ENCODE measurements at places on chromosomes 3 and 15.

- no peak for DNase-seq
Measured at GRCh38 chr3:62708638-62709373, 166.4 kb downstream of the CADPS start.

GRCh38 chr3:123244128-123244527 is 42.4 kb downstream of the SEC22A start:
- no peak for DNase-seq

DNA sequence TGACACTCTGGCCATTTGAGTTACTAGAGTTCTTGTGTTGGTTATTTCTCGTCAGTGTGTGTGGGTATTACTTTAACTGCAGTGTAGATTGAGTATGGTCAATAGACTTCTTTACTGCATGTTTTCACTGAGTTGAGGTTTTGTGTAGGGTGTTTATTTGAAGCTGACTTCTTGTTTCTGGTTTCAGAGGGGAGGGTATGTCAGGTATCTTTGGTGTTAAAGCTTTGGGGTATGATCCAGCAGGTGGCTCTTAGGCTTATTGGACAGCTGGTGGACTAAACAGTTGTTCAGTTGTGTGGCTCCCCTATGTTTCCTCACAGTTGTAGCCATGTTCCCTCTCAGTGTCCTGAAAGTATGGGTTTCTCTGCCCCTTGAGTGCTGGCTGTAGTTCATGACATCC is 72.0 kb downstream of the AKAP13 start:
- no peak for DNase-seq

DNA sequence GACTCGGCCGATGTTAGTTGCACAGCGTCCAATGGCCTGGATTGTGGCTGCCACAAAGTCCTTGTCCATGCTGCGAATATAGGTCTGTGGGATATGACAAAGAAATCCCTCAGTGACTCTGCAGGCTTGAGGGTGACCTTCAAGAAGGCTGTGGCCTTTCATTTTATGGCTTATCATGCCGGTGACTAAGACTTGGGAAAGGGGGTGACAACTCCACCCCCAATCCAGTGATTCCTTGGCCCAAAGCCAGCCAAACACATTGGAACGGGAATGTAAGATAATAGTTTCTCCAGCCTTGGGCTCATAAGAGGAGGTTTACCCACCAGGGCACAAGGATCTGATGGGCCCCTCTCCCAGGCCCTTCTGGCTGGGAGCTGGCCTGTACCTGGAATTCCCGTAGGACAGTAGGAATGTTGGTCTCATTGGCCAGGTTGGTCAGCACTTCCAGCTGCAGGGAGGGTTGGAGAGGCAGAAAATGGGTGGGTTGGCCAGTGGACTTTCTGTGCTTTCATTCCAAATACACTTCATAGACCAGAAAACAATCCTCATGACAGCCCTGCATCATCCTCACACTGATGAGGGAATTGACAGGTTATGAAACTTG is 30.7 kb upstream of the CPEB1 start:
- DNase-seq = no peak

DNA sequence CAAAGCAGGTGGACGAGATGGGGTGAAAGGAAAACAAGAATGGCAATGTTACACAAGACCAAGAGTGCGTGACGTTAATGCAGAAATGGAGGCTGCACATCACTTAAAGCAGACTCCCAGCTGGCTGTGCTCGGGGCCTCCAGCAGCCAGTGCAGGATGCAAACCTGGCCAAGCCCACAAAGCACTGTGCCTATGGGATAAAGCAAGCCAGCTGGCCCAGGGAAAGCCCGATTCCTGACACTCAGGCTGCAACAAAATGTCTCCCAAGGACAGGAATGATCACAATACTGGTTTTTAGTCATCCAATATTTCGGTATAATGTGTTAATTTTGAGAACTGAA is 86.2 kb downstream of the SEC22A start:
- no peak for DNase-seq

GRCh38 chr15:61275901-61276300 is 46.8 kb upstream of the RORA start:
- no peak for DNase-seq

- no peak for DNase-seq
Measured at GRCh38 chr3:48552111-48552951, 4.3 kb downstream of the PFKFB4 start.

DNA sequence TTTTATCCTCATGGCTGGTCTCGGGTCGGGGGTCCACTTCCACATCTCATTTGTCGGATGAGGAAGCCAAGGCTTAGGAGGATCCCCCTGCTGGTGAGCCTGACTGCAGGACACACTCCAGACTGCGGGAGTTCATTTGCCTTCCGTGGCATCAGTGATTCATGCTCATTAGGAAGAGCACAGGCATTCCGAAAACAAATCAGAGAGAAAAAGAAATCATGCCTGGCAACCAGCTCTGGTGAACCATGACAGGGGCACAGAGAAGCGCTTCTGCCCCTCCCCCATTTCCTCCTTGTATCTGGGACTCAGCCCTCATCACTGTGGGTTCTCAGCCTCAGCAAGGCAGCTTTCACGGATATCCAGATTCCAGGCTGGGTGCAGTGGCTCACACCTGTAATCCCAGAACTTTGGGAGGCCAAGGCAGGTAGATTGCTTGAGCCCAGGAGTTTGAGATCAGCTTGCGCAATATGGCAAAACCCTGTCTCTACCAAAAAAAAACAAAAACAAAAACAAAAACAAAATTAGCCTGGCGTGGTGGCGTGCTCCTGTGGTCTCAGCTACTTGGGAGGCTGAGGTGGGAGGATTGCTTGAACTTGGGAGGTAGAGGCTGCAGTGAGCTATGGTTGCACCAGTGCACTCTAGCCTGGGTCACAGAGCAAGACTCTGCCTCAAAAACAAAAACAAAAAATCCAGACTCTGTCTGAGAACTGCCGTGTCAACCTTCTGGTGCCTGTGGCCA is 28.4 kb downstream of the IRAK2 start:
- DNase-seq = no peak

DNA sequence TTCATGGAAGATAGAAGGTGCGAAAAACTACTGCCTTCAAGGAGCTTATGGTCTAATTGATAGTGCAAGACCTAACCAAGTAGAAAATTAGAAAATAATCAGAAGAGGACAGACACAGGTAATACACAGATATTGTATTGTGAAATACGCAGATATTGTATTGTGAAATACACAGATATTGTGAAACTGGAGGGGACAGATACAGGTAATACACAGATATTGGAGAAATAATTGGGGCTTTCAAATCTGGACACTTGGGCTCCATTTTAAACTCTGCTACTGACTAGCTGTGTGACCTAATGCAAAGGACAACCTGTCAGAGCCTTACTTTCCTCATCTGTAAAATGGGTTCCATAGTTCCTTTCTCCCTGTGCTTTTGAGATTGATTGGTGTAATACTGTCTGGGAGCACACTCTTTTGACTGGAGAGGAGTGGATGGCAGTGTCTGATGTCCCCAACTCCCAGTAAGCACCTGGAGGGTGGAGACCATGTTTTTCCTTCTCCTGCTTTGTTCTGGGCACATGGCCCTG is 272.8 kb downstream of the TLE3 start:
- no peak for DNase-seq

DNA sequence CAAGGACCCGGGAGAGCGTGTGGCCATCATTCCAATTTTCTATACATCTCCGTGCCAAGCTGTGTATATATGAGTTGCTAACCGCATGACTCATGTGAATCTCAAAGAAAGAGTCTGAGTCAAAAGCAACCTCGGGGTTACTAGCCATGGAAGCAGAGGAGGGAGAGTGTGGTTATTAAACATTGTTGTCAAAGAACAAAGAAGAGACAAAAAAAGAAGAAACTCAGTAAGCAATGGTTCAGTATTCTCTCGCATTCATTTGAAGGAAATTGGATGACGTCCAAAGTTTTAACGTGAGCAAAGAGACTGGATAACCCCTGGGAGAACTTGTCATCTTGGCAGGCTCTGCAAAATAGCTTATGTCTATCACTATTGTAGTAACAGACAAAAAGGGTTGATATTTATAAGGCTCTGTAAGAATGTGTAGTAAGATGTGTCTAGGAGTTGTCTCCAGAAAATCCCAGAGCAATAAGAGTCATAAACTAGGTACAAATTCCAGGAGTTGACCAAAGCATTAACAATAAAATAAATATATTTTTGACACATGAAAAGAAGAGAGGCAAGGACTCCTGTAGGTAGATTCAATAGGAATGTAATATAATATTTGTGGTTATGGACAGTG is 52.8 kb upstream of the GRM7 start:
- no peak for DNase-seq

- DNase-seq = no peak
Measured at GRCh38 chr15:74648051-74648842, 32.6 kb downstream of the CLK3 start.

DNA sequence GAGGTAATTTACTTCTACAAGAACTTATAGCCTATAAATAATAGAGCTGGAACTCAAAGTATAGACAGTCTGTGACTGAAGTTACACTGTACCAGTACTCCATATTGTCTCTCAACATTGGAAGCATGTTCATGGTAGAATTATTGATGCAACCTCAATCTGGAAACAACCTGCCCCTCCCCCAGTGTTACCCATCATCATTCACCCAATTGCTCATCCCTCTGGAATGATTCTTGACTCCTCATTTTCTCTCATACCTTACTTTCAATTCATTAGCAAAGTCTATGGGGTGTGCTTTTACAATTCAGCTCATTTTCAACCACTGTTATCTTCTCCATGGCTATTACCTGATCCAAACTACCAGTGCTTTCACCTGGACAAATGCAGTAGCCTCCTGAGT is 151.7 kb downstream of the CPNE4 start:
- DNase-seq = no peak

GRCh38 chr15:68333775-68334470 is 56.4 kb downstream of the FEM1B start:
- no peak for DNase-seq

- DNase-seq = no peak
Measured at GRCh38 chr3:100719136-100719535, 9.8 kb downstream of the TFG start.

- DNase-seq = no peak
Measured at GRCh38 chr15:28023422-28023821, 75.7 kb downstream of the OCA2 start.

GRCh38 chr3:66949898-66950297 is 48.2 kb upstream of the KBTBD8 start:
- no peak for DNase-seq

DNA sequence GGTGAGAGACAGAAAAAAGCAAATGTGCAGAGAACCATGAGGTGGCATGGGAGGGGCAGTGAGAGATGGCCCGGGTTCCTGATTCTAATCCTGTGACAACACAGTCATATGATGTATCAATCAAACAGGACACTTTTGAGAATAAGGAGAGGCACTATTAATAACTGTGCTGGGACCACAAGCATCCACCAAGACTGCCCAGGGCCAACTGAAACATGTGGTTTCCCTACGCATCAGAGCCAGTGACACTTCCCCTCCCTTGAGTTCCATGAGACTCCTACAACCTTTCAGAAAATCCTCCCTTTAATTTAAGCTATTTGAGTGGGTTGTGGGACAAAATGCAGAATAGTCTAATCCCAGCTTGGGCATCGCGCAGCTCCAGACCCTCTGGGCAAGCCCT is 17.4 kb downstream of the SH3BP5 start:
- DNase-seq = no peak

DNA sequence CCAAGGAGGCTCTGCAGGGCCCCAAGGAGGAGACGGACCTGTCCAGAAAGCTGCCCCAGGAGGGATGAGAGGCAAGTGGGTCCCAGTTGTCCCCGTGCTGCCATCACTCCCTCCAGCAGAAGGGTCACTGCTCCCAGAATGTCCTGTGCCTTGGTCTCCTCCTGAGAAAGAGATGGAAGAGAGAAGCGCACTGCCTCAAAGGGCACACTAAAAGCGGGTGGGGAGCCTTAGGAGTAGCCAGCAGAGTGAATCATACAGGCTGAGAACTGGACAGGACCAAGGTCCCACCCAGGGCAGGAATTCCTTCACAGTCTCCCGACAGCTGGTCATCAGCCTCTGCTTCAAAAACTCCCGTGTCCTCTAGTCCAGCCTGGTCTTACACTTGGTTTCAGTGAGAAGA is 4.6 kb downstream of the THPO start:
- DNase-seq = no peak

- no peak for DNase-seq
Measured at GRCh38 chr3:178003756-178004155, 532.5 kb upstream of the KCNMB2 start.

GRCh38 chr3:58071480-58071971 is 63.3 kb downstream of the FLNB start:
- DNase-seq = no peak

GRCh38 chr15:78977091-78977571 is 32.3 kb upstream of the CTSH start:
- no peak for DNase-seq

DNA sequence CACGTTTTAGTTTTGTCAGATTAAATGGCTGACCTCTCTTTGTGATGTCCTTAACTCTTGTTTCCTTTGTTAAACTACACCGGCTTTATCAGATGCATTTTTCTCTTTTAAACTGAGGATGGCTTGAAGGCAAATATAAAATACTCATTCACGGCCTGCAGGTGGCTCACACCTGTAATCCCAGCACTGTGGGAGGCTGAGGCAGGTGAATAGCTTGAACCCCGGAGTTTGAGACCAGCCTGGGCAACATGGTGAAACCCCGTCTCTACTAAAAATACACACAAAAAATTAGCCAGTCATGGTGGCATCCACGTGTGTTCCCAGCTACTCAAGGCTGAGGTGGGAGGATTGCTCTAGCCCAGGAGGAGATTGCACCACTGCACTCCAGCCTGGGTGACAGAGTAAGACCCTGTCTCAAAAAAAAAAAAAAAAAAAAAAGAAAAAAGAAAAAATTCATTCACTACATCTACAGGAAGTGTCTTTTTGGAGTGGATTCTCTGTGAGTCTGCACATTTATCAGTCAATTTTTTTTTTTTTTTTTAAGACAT is 34.7 kb upstream of the SACM1L start:
- DNase-seq = no peak

DNA sequence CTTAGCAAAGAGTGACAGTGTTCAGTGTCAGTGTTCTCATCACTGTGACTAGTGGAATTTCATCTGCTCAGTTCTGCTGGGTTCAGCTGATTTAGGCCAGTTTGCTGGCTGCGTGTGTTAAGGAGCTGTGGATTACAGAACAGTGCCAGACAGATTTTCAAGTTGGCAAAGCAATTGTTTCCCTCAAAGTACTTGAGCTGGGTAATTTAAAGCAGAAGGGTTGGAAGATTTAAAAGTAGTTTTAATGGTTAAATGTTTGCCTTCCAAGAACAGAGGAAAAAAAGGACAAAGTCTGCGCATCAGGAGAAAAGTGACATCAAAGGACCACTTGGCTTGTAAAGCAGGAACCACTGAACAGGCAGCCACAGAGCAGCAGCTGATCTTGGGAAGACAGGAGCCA is 8.7 kb downstream of the ESYT3 start:
- no peak for DNase-seq

GRCh38 chr3:39273119-39273518 is 6.7 kb downstream of the CX3CR1 start:
- no peak for DNase-seq

DNA sequence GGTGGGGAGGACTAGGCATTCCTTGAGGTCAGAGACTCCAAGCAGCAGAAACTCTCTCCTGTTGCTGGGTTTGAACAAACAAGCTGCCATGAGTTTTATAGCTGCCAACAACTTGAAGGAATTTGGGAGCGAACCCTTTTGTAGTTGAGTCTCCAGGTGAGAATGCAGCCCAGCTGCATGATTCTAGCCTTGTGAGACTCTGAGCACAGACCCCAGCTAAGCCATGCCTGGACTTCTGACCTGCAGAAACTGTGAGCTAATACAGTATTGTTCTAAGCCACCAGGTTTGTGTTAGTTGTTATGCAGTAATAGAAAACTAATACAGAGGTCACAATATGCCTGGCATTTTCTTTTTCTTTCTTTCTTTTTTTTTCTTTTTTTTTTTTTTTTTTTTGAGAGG is 6.2 kb upstream of the TASOR start:
- DNase-seq = no peak
